Suppressor macrophage treated with lipopolysaccharide for 1 hour (primary cell): ENCODE measurements at places on chromosomes 12 and 14.

DNA sequence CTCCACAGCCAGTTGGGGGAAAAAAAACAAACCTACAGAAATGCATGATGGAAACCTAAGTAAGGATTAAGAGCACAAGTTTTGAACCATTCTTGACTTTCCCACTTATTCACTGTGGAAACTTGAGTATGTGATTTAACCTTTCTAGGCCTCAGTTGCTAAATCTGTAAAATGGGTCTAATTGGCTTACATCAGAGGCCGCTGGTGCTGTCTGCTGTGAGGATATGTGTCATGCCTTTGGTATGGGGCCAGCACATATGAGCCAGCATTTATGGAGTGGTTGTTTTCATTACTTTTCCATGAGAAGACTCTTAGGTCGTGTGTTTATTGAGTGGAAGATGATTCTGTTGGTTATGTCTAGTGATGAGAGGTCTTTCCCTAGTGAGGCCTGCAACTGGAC is 102.4 kb downstream of the ESR2 start:
- DNase-seq = no peak

DNA sequence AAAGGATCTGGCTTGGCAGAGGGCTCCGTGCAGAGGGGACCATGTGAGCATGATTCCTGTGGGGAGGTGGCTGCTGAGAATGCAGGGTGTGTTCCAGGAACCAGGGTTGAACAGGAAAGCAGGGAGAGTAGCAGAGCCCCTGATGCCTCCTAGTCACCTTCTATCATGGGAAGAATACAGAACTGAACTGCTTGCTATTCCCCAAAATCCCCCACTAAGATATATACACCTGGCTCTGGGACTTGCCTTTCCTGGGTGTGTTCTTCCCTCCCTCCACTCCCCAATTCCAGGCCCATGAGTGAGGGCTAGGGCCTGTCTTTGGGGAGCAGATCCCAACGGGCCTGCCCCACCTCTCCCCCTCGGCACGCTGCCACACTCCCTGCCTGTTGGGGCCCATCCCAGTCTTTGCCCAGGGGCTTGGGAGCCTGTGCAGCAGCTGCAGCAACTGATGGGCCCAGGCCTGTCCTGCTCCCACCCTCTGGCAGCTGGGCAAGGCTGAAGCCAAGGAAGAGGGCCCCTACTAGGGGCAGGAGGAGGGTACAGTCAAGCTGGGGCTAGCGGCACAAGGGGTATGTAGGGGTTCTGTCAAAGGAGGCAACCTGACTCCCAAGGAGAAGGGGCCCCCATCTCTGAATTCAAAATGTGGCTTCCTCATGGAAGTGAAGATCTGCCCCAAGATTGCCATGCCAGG is 3.2 kb downstream of the AJUBA start:
- DNase-seq = no peak

DNA sequence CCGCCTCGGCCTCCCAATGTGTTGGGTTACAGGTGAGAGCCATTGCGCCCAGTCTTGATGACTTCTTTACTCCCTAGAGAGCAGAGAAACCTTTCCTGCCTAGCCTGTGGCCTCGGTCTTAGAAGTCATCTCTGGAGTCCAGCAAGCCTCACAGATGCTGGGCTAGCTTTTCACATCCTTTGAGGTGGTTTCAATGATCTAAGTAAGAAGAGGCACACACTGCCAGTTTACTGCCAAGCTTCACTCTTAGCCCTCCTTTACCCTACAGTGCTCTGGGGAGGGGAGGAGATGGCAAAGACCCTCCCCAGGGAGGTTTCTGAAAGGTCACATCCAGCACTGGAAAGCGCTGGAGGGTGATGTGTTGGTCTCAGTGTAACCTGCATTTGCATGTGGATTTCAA is 304.8 kb downstream of the PCNX1 start:
- DNase-seq = no peak

DNA sequence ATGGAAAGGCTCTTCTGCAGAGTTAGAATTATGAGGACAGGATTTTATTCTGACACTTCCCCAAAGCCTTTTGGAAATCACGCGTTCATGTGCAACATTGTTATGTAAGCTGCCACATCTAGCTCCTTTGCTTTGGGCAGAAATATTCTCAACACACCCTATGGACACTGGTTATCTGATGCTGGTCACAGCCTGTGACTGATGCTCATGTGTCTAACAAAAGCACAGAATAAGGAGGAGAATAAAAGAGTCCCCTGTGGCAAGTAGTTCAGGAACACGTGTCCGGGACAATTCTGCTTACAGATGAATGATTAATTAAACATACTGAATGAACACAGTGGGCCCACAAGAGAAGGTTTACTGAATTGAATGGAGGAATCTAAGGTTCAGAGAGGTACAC is 22.1 kb downstream of the FOXN3 start:
- peak; percentile 62 for DNase-seq

GRCh38 chr12:79262938-79263337 is 398.4 kb downstream of the SYT1 start:
- no peak for DNase-seq

DNA sequence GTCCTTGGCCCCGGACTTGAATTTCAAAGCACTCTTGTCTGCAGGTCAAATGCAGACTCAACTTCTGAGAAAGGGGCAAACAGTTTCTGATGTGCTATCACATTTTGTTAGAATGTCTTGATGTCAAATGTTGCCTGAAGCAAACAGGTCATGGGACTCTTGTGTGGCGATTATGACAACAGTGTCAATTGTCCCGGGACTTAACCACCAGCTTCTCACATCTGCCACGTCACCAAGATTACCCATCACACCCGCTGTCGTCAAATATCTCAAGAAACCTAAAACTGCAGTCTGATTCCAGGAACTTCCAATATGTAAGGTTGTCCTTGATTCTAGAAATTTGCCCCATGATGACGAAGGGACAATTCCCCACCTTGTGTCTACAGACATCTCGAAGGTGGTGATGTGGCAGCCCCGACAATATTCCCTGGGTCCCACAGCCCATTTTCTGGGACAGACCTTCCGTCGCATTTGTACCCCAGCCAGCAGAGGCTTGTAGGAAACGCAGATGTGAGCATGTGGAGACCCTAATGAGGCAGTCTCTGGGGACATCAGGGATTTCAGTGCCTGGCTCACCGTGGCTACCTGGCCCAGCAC is 21.3 kb downstream of the LRTM2 start:
- DNase-seq = peak; percentile 71

GRCh38 chr14:42391146-42391834 is 784.6 kb downstream of the LRFN5 start:
- DNase-seq = no peak

GRCh38 chr12:98229540-98229924 is 285.9 kb upstream of the TMPO start:
- DNase-seq = no peak

DNA sequence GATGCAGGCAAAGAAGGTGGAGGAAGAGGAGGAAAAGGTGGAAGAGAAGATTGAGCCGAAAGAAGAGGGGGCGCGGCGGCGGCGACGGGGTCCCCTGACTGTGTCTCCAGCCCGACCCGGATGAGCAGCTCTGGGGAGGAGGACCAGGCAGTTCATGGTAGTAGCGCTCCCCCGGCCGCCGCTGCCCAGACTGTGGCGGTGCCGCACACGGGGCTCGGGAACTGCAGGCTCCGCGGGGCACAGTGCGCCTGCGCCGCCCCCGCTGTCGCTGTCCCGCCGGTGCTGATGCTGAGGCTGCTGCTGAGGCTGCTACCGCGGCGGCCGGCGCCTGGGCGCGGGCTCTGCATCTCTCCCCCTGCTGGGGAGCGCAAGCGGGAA is at the start of gene KCNH5:
KCNH5 (minus strand) TSS at position 225 of the 378 bp plus-strand sequence. CDS start 272 bp downstream, outside the sequence.
- no peak for DNase-seq

DNA sequence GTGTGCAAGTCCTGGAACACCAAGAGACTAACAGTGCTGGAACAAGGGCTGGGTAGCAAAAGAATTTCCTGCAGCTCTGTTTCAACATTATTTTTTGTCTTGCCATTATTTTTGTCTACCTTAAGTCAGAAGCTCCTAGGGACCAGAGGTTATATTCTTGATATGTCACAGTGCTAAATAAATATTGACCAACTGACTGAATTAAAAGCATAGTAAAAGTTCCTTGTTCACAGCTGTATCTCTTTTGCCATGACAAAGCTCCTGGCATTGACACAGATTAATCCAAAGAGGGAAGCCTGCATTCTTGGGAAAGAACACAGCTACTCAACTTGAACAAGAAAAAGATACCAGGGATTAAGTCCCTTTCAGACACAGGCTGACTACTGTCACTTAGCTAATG is 136.5 kb downstream of the SPTSSA start:
- no peak for DNase-seq

GRCh38 chr12:119005085-119005484 is 23.7 kb downstream of the SRRM4 start:
- no peak for DNase-seq

GRCh38 chr14:58171090-58171489 is 19.1 kb upstream of the ARMH4 start:
- DNase-seq = peak; percentile 81

- DNase-seq = no peak
Observed at GRCh38 chr12:48800457-48800856, 11.6 kb upstream of the ADCY6 start.

DNA sequence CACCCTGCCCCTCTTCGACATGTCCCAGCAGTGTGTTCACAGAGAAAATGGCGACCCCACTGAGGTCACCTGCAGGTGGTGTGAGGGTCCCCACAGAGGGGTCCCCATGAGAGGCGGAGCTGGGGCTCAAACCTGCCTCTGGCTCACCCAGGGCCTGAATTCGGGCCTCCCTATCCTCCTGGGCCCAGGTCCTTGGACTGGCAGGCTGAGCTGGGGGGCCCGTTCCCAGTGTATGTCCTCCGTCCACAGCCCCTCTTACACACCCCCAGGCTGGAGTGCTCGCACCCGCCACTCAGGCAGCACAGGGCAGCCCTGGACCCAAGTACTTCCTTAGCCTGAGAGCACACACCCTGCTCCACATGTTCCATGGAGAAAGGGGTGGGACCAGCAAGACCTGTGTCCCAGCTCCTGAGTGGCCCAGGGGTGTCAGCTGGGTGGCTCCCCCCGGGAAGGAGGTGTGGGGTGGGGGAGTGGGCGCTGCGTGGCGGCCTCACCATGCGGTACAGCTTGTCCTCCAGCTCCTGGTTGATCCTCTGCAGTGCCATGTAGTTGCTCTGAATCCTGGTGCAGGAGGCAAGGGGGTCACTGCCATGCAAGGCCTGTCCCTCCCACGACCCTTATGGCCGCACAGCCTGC is 42.6 kb downstream of the BEGAIN start:
- no peak for DNase-seq

DNA sequence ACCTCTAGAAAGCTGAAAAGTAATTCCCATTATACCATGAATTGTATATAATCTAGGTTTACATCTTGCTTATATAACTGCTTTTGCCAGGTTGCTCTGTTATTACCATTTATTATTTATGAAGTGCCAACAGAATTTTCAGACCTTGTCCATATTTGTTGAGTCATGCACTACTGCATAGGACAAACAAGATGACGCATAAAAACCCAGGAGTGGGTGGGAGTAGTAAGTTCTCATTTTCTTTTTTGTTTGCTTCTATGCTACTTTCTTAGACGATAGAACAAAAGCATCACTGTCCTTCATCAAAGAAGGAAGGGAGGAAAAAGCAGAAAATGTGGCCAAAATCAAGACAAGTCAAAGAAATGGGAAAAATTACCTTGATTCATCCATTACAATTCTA is 119.0 kb upstream of the RASSF8 start:
- peak; percentile 64 for DNase-seq

GRCh38 chr12:4843907-4844306 is 65.8 kb upstream of the KCNA1 start:
- no peak for DNase-seq

GRCh38 chr12:9606247-9606646 is 1.5 kb downstream of the KLRB1 start:
- DNase-seq = no peak

- DNase-seq = peak; percentile 5
Observed at GRCh38 chr12:107035733-107036132, 48.8 kb upstream of the MTERF2 start.

GRCh38 chr12:10101648-10102220 is 2.9 kb upstream of the CLEC1A start:
- DNase-seq = no peak

- DNase-seq = no peak
Observed at GRCh38 chr12:28555748-28556147, 365.5 kb downstream of the CCDC91 start.

DNA sequence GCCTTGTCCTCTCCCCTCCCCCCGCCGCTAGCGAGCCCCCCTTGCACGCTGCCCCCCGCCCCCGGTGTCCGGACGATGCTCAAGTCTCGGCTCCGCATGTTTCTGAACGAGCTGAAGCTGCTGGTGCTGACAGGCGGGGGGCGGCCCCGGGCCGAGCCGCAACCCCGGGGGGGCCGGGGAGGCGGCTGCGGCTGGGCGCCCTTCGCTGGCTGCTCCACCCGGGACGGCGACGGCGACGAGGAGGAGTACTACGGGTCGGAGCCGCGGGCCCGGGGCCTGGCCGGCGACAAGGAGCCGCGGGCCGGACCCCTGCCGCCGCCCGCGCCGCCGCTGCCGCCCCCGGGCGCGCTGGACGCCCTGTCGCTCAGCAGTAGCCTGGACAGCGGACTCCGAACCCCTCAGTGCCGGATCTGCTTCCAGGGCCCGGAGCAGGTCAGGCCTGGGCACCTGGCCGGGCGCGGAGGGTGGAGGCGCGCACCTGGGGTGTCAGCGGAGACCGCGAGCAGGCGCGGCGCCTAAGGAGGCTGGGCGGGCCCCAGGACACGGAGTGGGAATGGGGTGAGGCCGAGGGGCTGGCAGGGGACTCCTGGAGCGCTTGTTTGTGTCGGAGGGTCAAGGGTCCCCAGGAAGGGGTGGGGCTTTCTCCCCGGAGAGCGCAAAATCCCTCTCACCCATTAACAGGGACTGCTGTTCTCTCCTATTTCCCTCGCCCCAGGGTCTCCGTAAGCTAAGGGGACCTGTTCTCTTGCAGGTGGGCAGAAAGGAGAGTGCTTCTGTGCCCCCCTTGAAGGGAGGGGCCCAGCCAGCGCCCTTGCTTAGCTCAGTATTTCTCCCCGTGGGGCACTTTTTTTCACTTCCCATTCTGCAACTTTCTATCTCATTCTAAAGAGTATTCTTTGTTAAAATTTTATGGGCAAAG is 810 bp downstream of the MARCHF9 start:
- no peak for DNase-seq

DNA sequence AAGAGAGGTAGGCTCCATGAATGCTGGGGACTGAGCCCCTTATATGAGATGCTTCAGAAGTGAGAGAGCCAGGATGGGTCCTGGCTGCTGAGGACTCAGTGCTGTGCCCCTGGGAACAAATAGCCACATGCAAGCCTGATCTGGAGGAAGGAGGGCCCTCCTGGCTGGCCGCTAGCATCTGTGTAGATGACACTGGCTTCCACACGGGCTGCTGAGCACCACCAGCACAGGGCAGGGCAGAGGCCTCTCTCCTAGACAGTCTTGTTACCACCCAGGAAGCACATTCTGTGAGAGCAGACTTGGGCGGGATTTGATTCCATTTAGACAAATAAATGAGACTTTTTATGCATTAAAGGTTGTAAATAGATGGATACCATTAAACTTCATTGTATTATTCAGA is 48.0 kb downstream of the ZNF664 start:
- no peak for DNase-seq

- DNase-seq = no peak
Observed at GRCh38 chr14:101616202-101616601, 54.9 kb downstream of the DIO3 start.

DNA sequence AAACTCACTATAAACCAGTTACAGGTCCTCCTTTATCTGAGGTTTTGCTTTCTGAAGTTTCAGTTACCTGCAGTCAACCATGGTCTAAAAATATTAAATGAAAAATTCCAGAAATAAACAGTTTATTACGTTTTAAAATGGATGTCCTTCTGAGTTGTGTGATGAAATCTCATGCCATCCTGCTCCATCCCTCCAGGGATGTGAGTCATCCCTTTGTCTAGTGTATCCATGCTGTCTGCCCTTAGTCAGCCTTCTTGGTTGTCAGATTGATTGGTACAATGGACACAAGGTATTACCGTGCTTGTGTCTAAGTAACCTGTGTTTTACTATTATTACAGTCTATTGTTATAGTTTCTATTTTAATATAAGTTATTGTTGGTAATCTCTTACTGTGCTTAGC is 328.3 kb downstream of the APAF1 start:
- DNase-seq = no peak
